ENCODE measurements at places on chromosomes 6 and 20. TPM values are rescaled to one million over a fixed set of nuclear protein-coding genes. Genes with fewer than 3 reads are reported as not detected.

Gene RIPPLY2
- total RNA-seq, result not detected

Gene CD24
- 1,344 TPM for total RNA-seq

Gene SLPI
- total RNA-seq, result 854 TPM

Gene OR2H2
- not detected for total RNA-seq

Gene STK35
- total RNA-seq, result 20.0 TPM

Gene SAMD5
- total RNA-seq, result 3.1 TPM

Gene NFATC2
- total RNA-seq, result not detected

Gene ME1
- 37.6 TPM for total RNA-seq

Gene ERMARD
- total RNA-seq, result 25.8 TPM

GRCh38 chr6:150977281-150977680 lies 111.8 kb downstream of the MTHFD1L start:
- DNase-seq, result no peak

GRCh38 chr20:36261389-36262105 lies 25.3 kb downstream of the AAR2 start:
- no peak for DNase-seq

DNA sequence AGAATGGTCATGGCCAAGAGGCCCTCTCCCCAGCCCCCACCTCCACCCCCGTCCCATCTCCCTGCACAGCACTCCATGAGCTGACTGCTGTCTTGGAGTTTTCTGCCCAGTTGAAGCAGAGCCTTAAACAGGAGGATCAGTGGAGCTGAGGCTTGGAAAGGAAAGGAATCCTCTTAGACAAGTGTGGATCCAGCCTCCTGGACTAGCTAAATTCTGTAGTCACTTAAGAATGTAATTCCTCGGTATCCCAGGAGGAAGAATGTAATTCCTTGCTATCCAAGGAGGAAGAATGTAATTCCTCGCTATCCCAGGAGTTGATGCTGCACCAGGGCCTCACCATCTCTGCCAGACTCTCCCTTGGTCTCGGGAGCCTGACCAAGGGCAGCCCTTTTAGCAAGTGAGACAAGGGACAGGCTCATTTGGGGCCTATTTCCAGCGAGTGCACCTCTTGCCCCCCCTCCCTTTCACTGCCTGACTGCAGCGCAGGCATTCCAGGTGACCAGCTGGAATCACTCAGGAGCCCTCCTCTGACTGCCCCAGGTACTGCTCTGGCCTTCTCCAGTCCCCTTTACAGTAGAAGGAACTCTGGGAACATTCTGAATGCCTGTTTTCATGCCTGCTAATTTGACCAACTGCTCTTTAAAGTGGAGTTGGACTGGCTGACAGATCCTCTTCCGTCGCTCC lies 76.2 kb downstream of the TCP11 start:
- DNase-seq, result no peak

GRCh38 chr6:119171088-119171841 lies 92.8 kb upstream of the FAM184A start:
- DNase-seq, result no peak

DNA sequence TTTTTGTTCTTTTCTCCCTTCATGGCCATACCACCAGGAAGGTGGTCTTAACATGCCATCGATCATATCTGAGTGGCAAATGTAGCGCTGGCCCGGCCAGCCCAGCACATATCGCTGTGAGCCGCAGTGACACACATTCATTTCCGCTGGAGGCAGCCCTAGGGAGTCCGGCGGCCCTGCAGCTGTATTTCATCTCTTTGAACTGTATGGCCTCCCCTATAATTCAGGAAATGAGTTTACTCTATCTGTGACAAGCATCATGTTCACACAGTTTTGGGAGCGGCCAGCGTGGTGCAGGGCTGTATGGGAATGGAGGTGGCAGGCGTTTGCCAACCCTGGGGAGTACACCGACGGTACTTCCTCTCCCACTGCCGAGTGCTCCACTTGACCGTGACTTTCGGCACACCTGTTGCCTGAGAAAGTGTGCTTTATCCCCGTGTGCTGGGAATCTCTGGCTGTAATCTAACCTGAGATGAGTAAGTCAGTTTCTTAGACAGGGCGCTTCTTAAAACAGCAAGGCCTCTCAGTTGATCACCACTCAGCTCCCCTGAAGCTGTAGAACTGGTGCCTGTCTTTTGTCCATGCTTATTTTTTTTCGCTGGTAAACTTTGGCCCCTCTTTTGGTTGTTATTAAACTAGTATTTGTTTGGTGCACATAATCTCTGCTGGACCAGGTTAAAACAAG lies 257.1 kb upstream of the TAB2 start:
- DNase-seq, result no peak

GRCh38 chr6:18693881-18694280 lies 306.7 kb downstream of the RNF144B start:
- no peak for DNase-seq

DNA sequence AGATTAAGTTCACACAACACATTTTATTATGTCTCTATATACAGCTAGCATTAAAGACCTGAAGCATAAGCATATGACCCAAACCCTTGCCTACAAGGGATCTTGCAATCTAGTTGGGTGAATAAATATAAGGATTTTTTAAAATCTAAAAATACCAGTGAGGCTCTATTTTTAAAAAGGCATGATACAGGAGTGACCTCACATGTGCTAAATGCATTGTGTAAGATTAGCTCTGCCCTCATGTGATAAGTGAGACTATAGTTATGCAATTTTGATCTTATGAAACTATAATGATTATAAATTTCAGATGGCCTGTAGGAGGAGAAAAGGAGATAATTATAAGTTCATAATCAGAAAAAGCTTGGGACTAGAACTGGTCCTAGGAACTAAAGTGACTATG lies 451.0 kb upstream of the MAN1A1 start:
- DNase-seq, result peak; percentile 28

- DNase-seq, result no peak
These were observed 23.0 kb upstream of the LYRM2 start for GRCh38 chr6:89661559-89661958.

DNA sequence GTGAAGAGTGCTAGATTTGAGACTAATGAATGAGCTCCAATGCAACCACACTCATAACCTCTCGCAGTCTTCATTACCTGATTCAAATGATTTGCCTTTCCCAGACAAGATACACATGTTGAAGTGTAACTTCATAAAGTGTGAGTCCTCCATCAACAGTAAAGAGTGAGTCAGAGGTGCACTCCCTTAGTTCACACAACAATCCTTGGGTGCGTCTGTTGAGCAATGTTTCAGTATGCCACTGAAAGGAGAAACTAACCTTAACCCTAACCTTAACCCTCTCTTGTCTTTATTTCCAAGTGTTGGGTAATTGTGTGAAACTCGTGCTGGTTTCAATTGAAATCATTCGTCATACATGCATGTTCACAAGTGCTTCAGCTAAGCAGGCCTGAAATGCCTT lies 21.0 kb upstream of the RIN2 start:
- DNase-seq, result peak; percentile 100

DNA sequence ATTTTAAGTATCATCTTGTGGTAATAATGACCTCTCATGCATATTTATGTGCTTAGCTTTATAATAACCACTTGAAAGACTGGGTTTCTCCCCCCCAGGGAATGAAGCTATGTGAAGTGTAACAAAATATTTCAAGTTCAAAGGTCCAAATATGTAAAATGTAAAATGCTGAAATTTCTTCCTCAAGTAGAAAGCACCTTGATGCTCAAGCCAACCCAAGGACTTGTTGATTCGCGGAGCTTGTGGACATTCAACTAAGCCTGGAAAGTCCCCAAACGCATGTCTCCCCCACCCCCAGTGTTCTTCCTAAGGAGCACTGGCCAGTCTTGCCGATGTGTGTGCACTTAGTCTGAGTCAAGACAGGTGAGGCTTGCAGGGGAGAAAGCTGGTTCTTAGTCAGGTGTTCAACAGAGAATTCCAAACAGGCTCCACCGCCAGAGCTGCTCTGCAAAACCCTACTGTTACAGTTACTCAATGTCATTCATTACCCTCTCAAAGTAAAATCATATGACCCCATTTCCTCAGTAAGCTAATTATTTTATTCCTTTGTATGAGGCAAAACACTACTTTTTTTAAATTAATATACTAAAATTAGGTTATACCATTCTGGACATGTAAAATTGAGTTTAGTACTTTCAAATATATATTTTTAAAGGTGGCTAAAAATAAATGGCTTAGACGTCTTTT lies 46.9 kb upstream of the QKI start:
- DNase-seq, result peak; percentile 33

DNA sequence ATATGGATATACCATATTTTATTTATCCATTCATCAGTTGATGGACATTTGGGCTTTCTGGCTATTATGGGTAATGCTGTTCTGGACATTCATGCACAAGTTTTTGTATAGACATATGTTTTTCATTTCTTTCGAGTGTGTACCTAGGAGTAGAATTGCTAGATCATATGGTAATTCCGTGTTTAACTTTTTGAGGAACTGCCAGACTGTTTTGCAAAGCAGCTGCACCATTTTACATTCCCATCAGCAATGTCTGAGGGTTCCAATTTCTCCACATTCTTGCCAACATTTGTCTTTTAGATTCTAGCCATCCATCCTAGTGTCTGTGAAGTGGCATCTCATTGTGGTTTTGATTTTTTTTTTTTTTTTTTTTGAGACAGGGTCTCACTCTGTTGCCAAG lies 20.8 kb downstream of the SRC start:
- DNase-seq, result no peak

- DNase-seq, result no peak
These were observed 616 bp downstream of the TUBB start for GRCh38 chr6:30720738-30721197.

- DNase-seq, result peak; percentile 94
These were observed 18.6 kb downstream of the SNX14 start for GRCh38 chr6:85574932-85575598.

DNA sequence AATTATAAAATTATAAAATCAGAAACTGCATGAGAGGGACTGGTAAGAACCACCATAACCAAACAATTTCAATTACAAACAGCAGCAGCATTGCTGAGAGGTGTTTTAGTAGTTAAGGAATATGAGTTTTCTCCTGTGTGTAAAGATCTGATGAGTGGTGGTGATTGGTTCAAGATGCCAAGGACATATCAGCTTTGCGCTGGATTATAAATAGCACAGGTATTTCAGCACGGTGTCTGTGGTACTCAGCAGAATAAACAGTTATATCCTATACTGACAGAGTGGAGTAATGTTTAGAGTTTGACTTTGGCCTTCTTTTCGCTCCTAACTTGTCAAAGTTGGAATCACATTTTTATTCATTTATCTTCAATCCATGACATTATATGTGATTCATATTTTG lies 501.0 kb downstream of the CDH26 start:
- no peak for DNase-seq

GRCh38 chr20:58342104-58342945 lies 32.8 kb downstream of the RAB22A start:
- peak; percentile 93 for DNase-seq

GRCh38 chr20:36105711-36106226 lies 48.8 kb upstream of the EPB41L1 start:
- no peak for DNase-seq

GRCh38 chr6:12467706-12468670 lies 177.8 kb downstream of the EDN1 start:
- DNase-seq, result no peak

- no peak for DNase-seq
These were observed 461.3 kb downstream of the KIF16B start for GRCh38 chr20:16111852-16112412.

DNA sequence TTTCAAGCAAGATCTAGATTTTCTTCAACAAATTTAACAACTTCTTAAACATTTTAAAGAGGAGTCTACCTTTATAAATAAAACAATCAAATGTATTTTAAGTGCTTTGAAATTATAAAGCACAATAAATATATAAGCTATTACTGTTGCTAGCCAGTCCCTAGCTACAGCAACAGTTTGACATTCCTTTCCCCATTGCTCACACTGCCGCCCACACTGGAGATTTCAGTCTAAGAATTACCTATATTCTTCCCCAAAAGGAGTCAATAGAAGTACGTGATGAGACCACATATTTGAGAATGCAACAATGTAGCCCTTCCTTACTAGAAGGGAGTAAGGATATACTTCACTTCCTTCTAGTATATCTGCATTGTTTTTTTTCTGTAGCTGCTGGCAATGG lies 65.3 kb upstream of the RNF146 start:
- peak; percentile 40 for DNase-seq

DNA sequence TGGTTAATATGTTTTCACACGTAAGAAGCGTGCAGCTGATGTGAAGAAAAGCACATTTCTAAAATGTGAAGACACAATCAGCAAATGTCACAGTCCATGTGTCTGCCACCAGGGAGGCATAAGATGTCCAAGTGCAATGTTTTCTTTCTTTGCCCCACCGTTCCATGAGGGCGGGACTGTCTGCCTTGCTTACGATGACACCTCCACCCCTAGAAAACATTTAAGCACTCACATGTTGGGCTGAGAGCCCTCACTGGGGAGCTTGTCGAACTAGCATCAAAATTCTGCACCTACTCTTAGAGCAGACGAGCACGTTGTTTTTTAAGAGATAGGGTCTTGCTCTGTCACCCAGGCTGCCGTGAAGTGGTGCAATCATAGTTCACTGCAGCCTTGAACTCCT lies 57.6 kb downstream of the PSMG4 start:
- no peak for DNase-seq

- peak; percentile 47 for DNase-seq
These were observed 173.7 kb upstream of the SSTR4 start for GRCh38 chr20:22861231-22861980.

DNA sequence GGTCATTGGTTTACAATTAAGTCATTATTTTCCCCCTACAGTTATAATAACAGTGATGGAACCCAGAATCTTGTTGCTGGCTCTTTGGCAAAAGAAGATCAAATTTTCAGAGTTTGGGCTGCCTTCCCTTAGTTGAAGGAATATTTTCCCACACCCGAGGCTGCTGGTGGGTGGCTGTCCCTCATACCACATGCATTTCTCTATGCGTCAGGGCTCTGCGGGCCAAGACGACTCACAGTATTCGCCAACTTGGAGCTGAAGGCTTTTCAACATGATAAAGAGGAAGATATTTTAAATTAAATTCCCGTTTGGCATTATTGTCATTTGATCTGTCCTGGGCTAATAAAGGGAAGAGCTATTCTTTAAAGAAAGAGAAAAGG lies 102.2 kb upstream of the SASH1 start:
- DNase-seq, result no peak

GRCh38 chr6:114581293-114581692 lies 238.5 kb upstream of the HS3ST5 start:
- DNase-seq, result no peak

GRCh38 chr6:39476151-39476550 lies 153.6 kb upstream of the KCNK16 start:
- DNase-seq, result no peak

GRCh38 chr6:168134560-168135201 lies 55.7 kb upstream of the FRMD1 start:
- DNase-seq, result no peak

DNA sequence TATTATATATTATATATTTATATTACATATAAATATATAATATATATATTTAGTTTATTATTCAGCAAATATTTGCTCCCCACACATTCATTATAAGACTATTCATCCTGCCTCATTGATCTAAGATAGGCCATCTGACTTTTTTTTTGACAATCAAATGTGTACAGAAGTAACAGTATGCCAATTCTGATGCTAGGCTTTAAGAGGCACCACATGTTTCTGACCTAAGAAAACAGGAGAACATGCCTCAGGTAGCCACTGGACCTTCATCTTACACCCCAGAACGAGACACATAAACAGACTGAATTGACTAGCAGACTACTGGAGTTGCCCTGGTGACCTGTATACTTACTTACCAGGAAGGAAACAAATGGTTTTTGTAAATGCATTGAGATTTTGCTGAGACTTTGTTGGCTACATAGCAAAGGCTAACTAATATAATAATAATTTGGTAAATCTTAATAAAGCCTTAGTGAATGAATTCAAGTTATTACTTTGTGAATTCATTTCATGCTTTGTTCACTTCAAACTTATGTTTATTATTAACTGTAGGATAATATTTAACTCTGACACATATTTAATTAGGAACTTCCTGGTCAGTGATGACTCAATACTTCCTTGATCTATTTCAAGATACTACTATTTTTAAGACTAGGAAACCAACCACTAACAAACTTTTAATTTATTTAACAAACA lies 13.4 kb upstream of the MYO6 start:
- peak; percentile 72 for DNase-seq

Data from bronchial epithelial cell (primary cell).